ENCODE measurements at places on chromosomes 6 and 20. TPM values are rescaled to one million over a fixed set of nuclear protein-coding genes. Genes with fewer than 3 reads are reported as not detected.

- DNase-seq, result no peak
Measured at GRCh38 chr6:113461153-113461932, 395.8 kb upstream of the MARCKS start.

DNA sequence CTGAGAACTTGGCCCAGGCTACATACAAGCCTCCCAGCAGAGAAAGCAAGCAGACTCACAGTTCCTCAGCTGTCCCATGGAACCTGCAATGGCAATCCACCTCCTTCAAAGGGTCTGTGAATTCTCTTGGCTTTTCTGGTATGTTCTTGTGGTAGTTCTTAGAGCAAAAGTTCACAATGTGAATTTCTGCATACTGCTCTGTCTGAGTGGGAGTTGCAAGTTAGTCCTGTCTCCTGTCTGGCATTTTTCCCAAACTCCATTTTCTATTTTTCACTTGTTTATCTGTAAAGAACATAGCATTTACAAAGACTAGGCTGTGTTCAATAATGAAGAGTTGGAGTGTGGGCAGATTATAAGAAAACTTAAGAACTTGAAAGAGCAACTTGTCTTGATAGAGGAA is 269.9 kb downstream of the BCKDHB start:
- no peak for DNase-seq

Gene RBM12
- total RNA-seq, result 129 TPM

DNA sequence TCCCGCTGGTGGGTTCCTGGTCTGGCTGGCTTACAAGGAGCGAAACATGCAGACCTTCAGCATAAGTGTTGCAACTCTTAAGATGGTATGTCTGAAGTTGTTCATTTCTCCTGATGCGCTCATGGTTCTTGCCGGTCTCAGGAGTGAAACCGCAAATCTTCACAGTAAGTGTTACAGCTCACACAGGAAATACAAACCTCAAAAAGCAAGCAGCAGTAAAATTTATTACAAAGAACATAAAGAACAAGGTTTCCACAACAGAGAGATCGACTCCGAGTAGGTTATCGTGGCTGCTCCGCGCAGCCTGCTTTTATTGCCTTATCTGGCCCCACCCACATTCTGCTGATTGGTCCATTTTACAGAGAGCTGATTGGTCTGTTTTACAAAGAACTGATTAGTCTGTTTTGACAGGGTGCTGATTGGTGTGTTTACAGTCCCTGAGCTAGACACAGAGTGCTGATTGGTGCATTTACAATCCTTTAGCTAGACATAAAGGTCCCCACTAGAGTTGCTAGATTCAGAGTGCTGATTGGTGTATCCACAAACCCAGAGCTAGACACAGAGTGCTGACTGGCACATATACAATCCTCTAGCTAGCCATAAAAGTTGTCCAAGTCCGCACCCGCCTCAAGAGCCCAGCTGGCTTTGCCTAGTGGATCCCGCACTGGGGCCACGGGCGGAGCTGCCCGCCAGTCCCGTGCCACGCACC is 39.2 kb downstream of the TRIM27 start:
- peak; percentile 90 for DNase-seq

DNA sequence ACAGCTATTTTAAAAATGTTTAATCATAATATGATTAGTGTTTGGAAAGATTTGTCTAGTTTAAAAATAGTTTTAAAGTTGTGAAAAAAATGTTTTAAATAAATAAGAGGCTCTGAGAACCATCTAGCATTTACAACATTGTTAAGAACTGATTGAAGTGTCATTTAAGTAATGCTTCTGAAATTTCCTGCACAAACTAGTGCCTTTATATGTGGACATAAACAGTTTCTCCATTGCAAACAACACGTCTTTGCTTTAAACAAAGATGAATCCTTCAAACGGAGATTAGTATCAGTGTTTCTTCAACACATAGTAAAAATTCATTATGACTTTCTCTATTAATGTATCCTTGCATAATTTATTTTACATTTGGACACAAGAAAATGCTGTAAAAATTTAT is 45.9 kb upstream of the ID4 start:
- DNase-seq, result no peak
